Stimulated activated CD8-positive, alpha-beta memory T cell treated with anti-CD3 and anti-CD28 coated beads, Interleukin-7, amount 100 ng/mL, for 1 hour (primary cell): ENCODE measurements at places on chromosomes 3 and 15.

DNA sequence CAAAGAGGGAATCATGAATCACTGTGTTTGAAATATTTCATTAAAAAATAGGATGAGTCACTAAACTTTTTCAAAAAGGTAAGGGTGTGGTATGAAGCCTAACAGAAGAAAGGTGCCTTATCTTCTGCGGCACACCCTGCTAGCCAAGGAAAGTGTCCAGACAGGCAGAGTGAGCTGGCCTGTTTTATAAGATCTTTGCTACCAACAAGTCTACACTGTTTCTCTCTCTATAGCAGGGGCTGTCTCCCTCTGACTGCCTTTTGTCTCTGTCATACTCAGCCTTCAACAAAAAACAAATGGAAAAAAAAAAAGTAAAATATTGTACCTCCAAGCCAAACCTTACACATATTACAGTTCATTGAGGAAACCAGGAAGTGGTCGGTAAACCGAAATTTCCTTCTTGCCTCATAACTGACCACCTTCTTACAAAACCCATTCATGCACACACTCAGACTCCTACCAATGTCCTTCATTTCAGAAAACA lies 9.1 kb downstream of the ZDHHC3 start:
- no peak for DNase-seq

DNA sequence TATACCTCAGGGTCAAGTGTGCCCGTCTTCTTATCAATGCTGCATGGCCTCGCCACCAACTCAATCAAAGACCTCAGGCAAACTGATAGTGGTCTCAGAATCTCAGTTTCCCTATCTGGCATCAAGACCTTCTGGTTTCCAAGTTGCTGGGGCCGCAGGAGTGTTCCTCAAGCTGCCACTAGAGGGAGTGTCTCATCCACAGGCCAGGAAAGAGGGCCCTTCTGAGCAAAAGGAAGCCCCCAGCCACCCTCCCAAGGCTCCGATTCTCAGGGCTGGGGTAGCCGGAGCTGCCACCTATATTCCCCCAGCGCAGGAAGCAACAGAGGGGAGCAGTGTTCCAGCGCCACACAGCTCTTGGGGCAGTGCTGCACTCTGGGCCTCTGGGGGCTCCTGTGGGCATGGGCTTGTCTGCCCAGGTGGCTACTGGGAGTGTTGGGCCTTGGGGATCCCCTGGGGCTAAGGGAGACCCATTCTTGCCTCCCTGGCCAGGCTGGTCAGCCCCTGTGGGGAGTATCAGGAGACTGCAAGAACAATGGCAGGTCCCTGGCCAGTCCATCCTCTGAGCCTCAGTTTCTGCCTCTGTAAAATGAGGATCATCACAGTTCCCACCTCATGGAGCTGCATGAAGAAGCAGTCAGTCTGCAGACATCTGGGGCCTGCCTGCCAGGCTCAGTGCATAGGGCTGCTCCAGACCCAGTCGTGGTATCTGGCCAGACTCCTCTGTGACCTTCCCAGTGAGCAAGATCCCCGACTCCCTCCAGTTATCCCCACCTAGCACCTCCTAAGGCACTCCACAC lies 23.4 kb upstream of the SEC13 start:
- DNase-seq: peak; percentile 5

DNA sequence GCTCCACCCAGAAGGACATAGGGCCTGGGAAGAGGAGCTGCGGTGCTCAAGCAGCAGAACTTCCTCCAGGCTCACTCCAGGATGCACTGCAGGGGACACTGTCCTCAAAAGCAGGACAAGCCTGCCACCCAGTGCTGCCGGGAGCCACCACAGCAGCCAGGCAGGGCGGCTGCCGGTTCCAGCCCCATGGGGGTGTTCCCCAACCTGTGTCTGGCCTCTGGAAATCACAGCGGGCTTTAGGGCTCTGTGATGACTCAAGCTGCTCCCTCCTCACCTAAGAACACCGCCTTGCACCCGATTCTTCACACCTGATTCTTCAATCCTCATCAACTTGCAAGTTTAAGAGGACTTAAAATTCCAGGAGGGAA lies 71.9 kb upstream of the SLC6A11 start:
- DNase-seq: no peak

DNA sequence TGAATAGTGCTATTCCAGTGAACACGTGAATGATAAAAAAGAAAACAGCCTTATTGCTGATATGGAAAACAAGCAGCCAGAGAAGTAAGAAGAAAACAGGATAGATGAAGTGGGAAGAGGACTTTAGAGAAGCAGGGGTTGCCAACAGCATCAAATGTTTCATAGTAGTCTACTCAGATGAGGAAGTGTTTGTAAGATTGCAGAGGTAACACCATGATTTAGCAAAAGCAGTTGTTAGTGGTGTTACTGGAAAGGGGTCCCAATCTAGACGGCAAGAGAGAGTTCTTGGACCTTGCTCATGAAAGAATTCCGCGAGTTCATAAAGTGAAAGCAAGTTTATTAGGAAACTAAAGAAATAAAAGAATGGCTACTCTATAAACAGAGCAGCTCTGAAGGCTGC lies 108.8 kb upstream of the MCTP2 start:
- no peak for DNase-seq

- DNase-seq: no peak
Observed at GRCh38 chr15:93257920-93258319, 168.9 kb upstream of the RGMA start.

DNA sequence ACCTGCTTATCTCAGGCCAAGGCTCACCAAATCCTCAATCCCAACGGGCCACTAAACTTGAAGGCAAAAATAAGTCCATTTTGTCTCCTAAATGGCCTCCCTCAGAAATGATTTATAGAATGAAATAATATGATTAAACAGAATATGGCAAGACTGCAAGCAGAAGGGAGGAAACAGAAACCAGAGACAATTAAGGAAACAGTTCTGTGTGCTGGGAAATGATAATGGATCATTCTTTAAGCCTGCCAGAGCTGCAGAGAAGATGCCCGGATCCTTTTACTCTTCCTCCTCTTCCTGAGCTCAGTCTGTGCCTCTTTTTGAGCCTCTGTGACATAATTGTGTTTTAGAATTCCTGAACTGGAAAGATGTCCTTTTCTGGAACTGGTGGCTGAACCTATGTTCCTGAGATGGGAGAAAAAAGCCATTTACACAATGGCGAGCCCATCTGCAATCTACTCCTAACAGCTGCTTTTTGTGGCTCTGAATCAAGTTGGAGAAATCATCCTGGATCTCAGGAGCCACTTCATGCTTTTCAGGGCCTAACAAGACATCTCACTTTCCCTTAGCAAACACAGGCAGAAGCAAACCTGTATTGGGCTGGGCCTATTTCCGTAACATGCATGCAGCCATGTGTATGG lies 2.8 kb upstream of the ABHD2 start:
- DNase-seq: no peak

- DNase-seq: no peak
Observed at GRCh38 chr15:100334456-100334855, 7.3 kb downstream of the ADAMTS17 start.

DNA sequence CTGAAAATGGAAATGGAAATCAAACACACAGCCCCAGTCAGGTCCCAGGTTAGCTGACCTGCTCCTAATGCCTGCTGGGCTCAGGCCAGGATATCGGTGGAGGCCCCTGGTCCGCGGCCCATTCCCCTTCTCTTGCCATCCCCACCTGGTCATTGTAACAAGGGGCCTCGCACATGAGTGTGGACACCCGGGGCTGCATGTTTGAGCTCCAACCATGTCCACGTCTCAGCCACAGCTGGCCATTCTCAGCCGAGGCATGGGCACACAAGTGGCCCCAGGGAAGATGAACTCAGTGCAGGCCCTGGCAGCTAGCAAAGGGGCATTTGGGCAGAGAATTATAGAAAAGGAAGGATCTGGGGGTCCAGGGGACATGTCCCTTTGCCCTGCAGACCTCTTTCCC lies 41.7 kb downstream of the FAM174B start:
- no peak for DNase-seq

DNA sequence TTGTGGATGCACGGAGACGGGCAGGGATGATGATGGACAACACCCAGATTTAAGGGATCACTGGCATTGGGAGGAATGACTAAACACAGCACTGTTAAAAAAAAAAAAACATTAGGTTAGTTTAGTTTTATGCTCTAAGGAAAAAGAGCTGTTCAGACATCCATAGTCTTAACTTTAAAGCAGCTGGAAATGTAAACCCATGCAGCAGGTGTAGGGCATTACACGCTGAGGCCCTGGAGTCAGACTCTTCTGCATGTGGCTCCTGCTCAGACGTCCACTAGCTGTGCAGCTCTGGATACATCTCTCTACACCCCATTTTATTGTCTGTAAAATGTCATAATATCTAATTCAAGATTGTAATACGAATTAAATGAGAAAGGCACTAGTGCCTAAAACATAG lies 191.8 kb upstream of the RASGRP1 start:
- DNase-seq: no peak

DNA sequence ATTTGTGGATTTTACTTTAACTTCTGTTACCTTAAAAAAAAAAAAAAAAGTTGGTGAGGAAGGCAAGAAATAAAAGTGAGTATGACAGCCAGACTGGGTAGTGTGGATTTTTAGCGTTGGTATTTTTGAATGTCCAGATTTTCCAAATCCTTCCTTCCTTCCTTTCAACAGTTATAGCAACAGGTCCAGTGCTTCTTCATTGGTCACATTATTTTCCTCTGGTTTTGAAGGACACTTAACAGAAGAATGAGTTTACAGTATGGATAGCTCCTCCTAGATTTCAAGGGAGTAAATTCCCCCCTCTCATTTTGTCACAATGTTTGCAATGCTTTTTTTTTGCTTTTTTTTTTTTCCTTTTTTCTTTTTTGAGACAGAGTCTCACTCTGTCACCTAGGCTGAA lies 6.4 kb downstream of the MAPKBP1 start:
- DNase-seq: no peak
